ENCODE measurements at places on chromosomes 12 and 14.
A peak's percentile ranks its signal among the peaks of the same experiment; 100 is the strongest.

DNA sequence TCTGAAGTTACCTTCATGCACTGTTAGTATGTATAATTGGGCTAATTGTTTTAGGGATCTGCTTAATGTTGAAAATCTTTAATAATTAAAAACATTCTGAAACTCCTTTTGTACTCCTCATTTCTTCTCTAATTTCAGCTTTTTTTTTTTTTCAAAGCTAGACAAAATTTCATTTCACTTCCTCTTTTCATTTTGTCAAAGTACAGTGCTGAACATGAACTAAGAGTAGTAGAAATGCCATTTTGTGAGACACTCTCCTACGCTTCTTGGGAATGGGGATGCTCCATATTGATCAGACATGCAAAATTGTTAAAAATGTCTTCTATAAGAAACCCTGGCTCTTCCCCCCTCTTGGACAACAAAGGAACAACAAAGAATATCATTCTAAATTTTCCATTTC is 1.7 kb downstream of the ABCD2 start:
- DNase-seq = no peak

- no peak for DNase-seq
Measured at GRCh38 chr12:124678421-124678893, 111.0 kb upstream of the NCOR2 start.

- DNase-seq = no peak
Measured at GRCh38 chr12:53695152-53696145, 19.6 kb upstream of the ATP5MC2 start.

GRCh38 chr12:111749391-111749790 is 17.3 kb upstream of the ALDH2 start:
- DNase-seq = no peak

GRCh38 chr12:96889273-96889933 is 17.7 kb upstream of the NEDD1 start:
- DNase-seq = no peak

DNA sequence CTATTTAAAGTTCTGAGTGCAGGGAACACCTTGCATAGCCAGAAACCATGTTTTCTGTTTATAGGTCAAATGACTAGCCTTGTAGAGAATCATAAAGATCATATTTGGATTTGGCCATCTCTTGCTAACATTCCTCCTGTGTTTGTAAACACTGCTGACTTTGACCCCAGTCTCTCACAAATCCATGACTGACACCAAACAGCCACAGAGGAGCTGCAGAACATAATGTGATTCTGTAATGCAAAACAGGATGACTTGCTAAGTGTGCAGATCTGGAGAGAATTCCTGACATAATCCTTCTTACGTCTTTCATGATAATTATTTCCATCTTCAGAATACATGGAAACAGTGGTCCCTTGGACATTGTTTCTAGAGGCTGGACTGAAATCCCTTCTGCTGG is 211.8 kb downstream of the BMP4 start:
- DNase-seq = no peak

DNA sequence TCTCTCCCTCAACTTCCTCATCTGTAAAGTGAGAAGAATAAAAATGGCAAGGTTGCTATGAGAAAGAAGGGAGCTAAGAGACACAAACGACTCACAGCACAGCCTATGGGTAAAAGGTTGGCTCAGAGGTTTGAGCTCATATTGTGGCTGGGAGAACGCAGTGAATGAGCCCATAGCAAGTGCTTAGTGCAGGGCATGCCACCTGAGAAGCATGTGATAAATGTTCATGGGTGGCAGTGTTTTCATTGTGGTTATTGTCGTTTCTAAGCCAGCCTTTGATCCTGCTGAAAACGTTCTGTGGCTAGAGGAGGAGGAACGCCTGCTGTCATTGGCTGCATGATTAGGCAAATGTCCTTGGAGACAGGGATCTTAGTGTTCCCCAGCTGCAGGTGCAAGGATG is 150.4 kb downstream of the KSR2 start:
- no peak for DNase-seq

GRCh38 chr14:73189651-73190050 is 47.7 kb upstream of the PAPLN start:
- no peak for DNase-seq

GRCh38 chr12:9944391-9944790 is 12.2 kb upstream of the CLEC2A start:
- DNase-seq = no peak

- peak; percentile 74 for DNase-seq
Measured at GRCh38 chr14:76917158-76917596, 91.0 kb downstream of the LRRC74A start.

DNA sequence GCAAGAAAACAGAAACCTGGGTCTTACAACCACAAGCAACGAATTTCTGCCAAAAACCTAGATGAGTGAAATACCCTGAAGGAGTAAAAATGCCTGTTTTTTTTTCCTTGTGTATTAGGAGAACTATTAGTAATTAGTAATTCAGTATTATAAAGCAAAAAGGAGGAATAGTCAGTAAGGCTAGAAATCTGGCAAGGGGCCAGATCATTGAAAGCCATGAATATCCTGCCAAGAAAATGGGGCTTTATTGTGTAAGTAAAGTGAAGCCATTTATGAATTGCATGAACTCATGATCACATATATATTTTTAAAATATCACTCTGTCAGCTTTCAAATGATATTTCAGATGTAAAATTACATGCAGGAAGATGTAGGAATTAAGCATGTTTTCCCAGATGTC is 57.9 kb downstream of the TXNDC16 start:
- DNase-seq = no peak

DNA sequence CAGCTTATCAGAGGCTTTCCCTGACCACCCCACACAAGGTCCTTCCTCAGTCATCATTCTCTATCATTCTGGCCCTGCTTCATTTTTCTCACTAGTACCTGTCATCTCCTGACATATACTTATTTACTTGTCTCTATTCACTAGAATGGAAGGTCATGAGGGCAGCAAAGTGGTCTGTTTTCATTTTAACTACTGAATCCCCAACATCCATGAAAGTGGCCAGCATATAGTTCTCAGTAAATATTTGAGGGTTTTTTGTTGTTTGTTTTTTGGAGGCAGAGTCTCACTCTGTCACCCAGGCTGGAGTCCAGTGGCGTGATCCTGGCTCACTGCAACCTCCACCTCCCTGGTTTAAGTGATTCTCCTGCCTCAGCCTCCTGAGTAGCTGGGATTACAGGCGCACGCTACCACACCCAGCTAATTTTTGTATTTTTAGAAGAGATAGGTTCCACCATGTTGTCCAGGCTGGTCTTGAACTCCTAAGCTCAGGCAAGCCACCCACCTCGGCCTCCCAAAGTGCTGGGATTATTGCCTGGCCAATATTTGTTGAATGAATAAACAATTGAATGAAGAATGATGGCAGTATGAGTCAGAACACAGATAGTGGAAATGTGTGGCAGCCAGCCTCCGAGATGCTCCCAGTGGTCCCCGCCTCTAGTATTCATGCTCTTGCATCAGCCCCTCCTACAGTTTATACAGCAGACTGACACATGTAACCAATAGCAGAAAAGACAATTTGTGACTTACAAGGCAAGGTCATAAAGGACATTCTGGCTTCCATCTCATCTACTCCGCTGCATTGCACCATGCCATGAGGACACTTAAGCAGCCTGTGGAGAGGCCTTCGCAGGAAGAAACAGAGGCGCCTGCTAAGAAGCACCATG is 7.0 kb upstream of the ANO6 start:
- no peak for DNase-seq

DNA sequence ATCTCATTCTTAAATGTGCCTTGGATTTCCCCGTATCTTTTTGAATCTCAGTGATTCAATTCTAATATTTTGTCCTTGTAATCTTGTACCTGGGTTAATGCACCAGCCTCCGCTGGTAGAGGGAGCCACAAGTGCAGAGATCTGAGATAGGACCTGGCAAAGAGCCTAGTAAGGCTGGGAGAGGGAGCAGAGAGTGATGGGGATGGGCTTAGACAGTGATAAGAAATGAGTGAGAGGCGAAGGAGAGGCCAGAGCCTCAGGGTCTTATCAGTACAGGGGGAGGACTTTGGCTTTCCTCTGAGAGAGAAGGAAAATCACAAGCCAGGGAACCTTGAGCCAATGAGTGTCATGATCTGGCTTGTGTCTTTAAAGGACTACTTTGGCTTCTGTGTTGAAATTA is 30.5 kb upstream of the LMNTD1 start:
- no peak for DNase-seq

GRCh38 chr12:91406920-91407341 is 224.3 kb upstream of the DCN start:
- DNase-seq = no peak

DNA sequence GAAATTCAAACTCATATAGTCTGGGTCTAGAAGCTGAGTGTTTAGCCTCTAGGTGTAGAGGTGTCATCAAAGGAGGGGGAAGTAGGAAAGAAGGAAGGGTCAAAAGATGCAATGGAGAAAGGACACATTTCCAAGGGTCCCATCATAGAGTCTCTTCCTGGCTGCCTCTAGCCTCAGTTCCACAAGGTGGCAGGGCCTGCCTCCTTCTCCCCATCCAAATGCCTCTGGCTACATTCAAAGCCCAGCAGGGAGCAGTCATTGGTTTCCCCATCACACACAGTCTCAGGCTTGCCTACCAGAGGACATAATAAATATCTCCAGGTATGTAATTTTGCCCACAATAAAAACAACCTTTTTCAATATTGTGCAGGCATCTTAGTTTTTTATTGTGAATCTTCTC is 2.1 kb upstream of the CCT2 start:
- no peak for DNase-seq

DNA sequence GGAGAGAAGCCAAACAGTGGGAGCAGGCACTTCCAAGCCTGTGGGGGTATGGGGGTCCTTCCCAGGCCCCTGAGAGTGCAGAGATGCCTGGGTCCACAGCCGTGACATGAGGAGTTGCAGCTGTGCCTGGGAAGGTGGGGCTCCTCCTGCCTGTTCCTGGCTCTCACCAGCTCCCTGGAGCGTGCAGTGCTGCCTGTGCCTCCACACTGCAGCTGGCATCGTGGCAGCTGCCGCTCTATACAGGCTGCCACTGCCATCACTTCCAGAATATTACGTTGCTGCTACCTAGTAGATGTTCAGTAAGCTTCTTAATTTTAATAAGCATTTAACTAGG is 223.7 kb downstream of the KCNC2 start:
- no peak for DNase-seq

GRCh38 chr14:41607304-41607775 is 664 bp downstream of the LRFN5 start:
- no peak for DNase-seq

- DNase-seq = no peak
Measured at GRCh38 chr14:28902930-28903329, 136.3 kb downstream of the FOXG1 start.

DNA sequence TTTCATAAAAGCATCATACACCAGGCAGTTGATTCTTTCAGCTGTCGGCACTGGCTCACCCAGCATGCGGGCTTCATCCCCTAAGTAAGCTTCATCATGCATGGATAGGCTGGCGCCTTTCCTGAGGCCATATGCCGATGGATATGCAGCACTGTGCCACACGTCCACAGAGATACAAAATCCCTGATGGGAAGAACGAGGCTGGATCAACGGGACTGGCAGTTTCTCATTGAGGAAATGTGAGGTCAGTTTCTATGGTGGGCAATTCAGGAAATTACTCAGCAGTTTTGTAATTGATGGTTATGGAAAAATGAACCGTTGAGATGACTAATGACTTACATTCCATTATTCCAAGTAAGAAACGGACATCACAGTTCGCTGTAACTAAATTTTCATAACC is 453.8 kb downstream of the TMEM121 start:
- DNase-seq = no peak

DNA sequence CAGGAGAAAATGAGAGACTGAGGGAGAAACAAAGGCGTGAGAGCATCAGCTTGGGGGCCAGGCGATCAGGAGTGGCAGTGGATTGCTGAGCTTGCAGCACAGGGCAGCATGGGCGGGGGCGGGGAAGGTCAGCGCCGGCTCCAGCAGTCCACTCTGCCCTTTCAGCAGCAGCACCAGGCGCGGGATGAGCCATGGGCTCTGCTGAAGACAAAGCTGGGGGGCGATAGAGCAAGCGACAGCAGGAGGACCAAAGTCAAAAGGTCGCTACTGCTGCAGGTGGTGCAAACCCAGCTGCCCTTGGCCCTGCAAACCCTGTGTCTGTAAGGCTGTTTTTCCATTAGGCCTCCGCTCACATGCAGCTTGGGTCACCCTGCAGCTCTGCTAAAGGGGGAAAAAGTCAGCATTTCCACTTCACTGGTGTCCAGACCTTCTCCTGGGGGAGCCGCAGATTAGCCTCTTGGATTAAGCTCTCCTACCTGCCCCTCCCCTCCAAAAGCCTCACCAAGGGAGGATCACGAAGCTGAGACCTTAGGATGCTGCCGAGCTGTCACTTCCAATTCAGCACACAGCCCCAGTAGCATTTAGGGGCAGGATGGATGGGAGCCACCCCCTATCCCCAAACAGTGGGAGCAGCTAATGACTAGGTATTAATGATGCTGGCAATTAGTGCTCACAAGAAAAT is 204.8 kb downstream of the DPF3 start:
- no peak for DNase-seq

GRCh38 chr14:75967866-75968265 is 13.9 kb downstream of the TGFB3 start:
- DNase-seq = no peak

DNA sequence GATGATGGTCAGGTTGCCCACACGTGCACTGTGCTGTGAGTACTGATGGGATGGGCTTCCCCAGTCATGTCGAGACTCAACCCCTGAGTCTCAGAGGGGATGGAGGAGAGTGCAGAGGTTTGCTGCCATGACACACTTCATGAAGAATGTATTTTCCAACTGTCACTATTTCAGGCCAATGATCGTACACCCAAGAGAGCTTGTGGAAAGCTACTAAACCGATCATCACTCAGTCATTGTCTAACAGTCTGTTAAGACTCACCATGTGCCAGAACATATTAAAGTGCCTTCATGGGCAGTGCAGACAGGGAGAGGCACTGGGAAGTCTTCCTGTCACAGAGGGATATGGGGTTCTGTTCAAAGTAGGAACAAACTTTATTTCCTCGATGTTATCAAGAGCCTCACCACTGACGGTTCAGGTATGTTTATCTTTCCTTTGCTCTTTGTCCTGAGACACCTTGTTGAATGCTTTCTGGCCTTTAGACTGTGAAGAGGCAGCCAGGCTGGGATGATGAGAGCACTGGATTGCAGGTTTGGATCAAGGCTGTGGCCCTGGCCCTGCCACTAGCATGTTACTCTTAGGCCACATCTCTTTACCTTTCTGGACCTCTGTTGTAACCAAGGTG is 41.6 kb upstream of the NTF3 start:
- no peak for DNase-seq

GRCh38 chr12:76014007-76014406 is 17.6 kb downstream of the PHLDA1 start:
- no peak for DNase-seq

GRCh38 chr12:96392397-96392796 is 7.8 kb downstream of the CDK17 start:
- DNase-seq = no peak

DNA sequence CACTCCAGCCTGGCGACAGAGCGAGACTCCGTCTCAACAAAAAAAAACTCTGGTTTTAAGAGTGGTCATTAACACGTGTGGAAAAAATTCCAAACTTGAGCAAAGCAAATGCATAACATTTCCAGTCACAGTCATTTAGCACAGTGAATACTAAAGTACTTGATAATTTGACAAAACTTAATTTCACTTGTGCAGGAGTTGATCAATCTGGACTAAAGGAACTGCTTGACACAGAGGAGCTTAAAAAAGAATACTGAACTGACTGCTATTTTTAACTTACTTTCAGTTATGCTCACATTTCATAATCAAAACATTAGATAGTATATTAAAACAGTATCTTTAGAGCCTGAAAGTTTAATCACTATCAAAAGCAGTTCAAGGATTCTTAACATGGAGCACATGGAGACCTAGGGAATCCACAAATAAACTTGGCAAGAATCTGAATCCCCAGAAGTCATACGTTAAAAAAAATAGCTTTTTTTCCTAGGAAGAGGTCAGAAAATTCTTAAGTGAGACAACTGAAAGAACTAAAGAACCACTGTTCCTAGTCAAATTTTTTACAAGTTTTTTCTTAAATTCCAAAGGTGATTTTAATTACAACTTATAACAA is 7.4 kb downstream of the UBE2N start:
- no peak for DNase-seq
